ENCODE measurements at places on chromosomes 2 and 18.

- DNase-seq, result no peak
These were observed 689.4 kb upstream of the SLC8A1 start for GRCh38 chr2:41141146-41141791.

GRCh38 chr2:196452758-196453157, 186.8 kb upstream of the CCDC150 start:
- DNase-seq, result no peak

GRCh38 chr2:42931818-42932195, 139.4 kb upstream of the HAAO start:
- no peak for DNase-seq

DNA sequence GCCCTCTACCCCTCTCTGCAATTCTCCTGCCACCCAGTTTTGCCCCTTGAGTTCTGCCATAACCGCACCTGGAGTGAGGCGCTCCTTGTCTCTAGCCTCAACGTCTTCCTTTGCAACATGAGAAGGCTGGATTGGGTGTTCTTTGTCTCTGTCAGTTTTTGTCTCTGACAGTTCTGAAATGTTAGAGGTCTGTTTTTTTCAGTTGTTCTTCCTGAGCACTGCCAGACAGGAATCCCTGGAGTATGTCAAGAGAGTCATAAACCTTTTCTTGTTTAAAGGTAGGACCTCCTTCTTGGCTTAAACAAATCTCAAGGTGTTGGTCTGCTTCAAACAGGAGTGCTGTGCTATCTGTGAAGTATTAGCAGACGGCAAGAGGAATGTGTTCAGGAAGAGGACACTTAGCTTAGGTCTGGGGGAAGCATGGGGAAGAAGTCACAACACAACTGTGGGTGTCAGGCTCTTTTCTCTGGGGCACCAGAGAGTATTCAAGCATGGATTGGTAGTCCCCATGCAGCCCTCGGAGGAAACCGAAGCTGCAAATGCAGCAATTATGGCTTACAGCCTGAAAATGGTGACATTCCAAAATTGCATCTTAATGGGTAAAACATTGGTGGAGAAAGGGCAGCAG, 32.3 kb downstream of the AFF3 start:
- no peak for DNase-seq

GRCh38 chr2:239889641-239890121, 135.5 kb downstream of the NDUFA10 start:
- no peak for DNase-seq

DNA sequence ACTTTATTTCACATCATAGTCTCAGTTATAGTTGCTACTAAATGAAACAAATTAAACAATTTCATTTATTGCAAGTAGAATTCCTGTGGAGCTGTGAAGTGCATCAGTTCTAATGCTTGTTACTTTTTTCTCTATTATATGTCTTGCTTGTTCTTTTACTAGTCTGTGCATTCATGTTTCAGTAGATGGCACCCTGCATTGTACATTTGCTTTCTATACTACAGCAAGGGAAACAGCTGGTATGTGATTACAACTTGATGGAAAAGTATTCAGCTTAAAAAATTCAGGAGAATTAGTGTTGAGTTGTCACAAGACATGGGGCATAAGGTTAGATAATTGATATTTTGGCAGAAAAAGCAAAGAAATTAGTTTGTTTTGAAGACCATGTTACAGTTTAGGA, 72.3 kb downstream of the TANK start:
- no peak for DNase-seq

- no peak for DNase-seq
These were observed 29.0 kb downstream of the ANO7 start for GRCh38 chr2:241217320-241218031.

- DNase-seq, result peak; percentile 20
These were observed 650.1 kb upstream of the VRK2 start for GRCh38 chr2:57396355-57397098.

GRCh38 chr2:39475006-39475405, 37.9 kb upstream of the MAP4K3 start:
- no peak for DNase-seq
